Hypothalamus (tissue), 51 donors: ENCODE measurements at places on chromosomes 2 and 18.

- no peak for DNase-seq
Measured at GRCh38 chr2:120176526-120176925, 46.7 kb downstream of the TMEM185B start.

DNA sequence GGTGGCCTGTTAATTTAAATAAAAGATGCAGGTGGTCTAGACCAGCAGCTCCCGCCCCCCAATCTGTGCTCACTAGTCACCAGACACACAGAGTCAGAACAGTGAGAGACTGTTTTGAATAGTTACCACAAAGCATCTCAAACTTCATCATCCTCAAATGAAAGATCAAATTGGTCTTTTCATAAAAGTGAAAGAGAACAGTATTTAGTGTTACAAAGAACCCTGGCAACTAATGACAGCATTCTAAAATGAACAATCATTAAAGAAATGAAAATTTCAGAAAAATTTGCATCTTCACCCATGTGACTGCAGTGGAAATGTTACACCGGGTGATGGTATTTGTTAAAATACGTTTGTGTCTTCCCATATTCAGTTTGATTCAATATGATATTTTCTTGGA lies 65.5 kb upstream of the PMAIP1 start:
- no peak for DNase-seq

DNA sequence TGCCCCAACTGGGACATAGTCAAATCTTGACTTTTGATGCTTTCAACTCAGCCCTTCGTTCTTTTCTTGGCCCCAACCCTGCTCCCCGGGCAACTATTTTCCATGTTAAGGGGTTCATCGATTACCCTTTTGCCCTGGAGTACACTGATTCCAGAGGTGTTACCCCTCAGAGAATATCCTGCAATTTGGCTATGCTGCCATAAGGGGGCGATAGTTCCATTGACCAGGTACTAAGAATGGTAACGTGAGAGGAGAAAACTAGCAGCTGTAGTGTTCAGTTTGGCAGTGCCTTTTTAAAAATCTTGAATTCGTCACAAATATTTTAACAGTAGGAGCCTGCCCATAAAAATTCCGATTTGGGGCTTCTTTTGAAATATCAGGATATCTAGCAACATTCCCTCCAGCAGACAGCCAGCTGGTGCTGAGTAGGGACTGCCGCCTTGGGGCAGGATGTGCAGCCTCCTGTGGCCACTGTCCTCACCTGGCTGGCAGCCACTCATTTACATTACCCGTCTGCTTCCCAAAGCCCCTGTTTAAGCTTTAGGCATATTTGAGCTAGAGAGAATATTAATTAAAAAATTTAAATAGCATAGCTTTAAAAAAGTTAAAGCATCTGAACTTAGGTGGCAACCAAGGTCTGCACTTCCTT lies 146.3 kb upstream of the SKOR2 start:
- no peak for DNase-seq

DNA sequence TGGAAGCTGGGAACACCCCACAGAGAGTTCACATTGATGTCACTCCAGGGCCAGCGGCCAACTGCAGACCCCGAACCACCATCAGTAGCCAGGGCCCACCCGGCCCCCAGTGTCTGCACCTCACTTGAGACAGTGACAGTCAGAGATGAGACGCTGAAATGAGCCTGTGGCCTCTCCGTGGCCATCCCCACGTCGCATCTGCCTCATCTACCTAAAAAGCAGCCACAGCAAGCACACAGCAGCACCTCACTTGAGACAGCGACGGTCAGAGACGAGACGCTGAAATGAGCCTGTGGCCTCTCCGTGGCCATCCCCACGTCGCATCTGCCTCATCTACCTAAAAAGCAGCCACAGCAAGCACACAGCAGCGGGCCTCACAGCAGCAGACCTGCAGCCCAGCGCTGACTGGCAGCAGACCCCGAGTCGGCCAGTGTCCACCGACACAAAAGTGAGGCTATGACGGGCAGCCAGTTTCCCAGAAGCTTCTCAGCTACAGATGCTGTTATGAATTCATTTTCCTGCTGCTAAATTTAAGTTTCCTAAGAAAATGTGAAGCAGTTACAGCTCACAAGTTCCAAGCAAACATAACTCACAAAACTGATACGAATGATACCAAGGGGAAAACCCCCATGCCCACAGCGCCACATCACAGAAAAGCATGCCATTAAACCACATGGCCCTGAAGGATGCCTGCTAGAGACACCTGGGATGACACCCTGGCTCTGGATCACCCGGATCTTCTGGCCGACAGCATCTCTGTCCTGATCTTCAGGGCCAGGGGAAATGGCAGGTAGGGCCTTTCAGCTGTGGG lies 27.7 kb downstream of the SNORC start:
- DNase-seq, result no peak

DNA sequence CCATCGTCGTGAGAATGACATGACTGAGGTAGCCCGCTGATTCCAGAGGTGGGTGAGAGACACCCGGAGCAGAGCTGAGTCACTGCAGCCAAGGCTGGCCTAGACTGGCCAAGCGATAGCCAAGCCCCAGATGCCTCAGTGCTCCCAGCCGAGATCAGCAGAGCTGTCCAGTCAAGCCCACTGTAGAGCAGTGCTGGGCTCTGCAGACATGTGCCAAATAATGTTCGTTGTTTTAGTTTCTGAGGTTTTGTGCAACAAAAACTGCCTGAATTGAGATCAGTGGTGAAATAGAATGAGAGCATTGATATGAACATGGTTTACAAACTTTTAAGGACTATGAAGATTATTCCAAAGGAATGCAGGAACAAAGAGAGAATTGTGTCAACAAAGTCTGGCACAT lies 42.1 kb downstream of the INSIG2 start:
- no peak for DNase-seq

- no peak for DNase-seq
Measured at GRCh38 chr2:204530464-204530805, 14.8 kb upstream of the PARD3B start.

GRCh38 chr18:22173928-22174301 lies 4.5 kb downstream of the GATA6 start:
- DNase-seq, result no peak

DNA sequence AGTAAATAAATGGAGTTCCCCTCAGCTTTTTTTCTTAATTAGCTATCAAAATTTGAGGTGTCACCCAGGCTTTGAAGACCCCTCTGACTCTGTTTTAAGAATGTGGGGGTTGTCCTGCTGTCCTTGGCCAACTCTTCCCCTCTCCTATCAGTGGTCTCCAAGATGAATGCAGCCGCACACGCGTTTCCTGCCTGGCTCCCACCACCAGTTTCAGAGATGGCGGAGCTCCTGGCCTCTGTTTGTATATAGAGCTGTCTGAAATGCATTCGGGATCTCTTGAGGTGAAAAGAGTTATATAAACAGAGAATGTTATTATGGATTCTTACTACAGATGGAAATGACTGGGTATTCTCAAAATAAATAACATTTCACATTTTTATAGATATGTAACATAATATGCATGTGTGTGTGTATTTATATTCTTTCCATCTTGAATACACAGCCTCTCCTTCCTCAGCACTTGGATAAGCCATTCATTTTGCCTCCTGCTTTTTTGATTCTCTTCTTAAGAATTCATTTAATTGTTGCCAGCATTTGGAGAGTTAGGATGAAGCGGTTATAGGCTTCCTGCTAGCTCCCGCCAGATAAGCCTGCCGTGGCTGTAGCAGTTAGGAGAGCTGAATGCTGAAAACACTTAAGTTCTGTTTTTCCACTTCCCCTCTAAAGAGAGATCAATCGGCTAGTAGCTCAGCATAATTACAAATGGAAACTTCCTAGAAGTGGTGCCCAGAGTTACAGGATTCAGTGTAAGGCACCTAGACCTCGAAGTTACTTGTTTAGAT lies 659.3 kb upstream of the FANCL start:
- DNase-seq, result no peak

DNA sequence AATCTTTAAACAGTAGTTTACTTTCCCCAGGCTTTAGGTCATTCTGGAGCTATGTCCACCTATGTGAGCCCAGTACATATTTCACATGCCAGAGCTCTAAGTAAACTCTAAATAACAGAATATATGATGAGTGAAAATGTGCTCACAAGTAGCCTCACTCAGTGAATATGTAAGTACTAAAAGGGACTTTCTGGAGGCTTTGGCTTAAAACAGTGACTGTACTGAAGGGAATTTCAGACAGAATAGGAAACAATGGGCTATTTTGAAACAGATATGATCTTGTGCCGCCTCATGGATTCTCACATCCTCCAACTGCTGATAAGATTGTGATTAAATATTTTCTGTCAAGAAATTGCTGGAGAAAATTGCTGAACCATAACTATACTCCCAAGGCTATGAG lies 747.9 kb downstream of the SOCS6 start:
- DNase-seq, result no peak

GRCh38 chr18:10410472-10411308 lies 43.7 kb upstream of the APCDD1 start:
- DNase-seq, result no peak

- DNase-seq, result no peak
Measured at GRCh38 chr18:33744032-33744697, 166.1 kb downstream of the ASXL3 start.

GRCh38 chr2:29309090-29310029 lies 194.1 kb downstream of the CLIP4 start:
- peak; percentile 50 for DNase-seq

DNA sequence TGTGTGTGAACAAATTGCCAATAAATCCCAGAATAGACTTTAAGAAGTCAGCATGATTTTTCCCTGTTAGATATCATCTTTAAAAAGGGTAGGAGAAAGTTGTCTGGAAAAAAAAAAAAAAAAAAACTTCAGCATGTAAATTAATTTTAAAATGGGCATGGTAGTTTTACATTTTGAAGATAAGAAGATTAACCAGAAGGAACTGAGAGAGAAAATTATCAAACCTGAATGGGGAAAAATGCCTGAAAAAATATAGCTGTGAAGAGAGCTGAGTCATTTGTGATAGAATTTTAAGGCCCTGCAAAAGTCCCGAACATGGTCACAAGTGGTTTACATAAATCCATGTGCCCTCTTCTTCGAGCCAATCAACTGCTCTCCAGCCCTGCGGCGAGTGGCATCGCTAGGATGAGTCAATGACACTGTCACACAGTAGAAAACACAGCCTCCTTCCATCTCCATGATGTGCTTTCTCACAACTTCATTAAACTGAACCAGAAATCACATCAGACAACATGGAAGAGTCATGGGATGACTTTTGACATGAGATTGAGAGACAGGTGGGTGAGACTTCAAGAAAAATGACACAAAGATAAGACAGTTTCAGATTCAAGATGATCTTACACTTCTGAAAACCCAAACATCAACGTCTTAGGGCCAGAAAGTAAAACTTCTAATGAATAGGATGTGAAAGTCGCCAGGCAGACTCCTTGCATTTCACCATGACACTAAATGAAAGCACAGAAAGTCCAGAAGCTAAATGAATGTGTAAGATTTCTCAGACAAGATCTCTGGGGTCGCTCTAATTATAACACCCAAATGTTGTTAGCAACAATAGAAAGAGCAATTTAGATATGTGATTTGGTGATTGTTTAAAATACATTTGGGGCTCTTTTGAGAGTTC lies 273.0 kb upstream of the ID2 start:
- no peak for DNase-seq

DNA sequence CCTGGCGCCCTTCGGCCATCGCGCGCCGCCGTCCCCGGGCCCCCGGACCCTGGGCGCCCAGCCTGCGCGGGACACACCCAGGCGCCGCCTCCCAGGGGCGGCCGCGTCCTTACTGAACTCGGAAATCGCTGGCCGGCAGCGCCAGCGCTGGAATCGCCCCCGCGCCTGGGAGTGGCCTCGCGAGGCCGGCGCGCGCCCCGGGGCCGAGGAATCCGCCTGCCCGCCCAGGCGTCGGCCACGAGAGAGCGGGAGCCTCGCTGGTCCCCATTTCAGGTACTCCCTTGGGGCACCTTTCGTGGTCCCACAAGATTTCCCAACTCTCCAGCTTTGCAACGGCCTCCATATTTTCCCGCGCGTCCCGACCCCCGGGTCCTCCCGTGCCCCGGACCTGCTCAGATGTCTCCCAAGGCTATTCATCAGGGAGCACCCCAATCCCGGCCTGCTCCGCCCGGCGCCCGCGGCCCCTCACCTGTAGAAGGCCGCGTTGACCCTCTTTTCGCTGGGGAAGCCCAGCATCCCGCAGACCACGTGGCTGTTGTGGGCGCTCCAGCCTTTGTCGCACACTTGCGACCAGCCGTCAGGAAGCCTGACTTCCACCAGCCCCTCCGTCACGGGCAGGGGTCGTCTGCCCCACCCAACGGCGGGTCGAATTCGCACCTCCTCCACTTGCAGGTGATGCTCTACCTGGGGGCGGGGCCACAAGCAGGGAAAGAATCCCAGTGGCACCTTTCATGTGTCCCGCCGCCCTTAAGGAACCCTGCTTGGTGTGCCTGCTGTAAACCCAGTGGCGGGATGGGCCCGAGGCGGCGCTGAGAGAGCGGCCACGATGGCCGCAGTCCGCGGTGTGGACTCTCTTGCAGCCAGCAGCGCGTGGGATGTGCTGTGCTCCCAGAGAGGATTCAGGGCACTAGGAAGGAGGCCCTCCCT lies 4.6 kb downstream of the LOXL3 start:
- no peak for DNase-seq

DNA sequence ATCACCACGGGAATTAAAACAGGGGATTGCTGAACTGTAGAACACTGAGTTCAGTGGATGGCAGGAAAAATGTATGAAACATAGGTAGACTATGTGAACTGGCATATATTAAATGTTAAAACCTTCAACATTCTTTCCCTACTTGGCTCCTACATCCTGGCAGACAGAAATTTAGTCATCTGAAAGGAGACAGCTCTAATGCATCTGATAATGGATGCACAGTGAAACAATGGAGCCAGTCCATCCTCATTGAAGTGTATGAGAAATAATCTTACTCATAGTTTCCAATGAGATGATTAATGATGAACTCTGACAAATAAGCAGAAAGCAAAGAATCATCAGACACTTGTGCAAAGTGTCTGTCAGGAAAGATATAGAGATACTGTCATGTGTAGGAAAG lies 1629.7 kb upstream of the TMEFF2 start:
- DNase-seq, result no peak

GRCh38 chr2:191866195-191866594 lies 19.3 kb upstream of the CAVIN2 start:
- no peak for DNase-seq

- DNase-seq, result no peak
Measured at GRCh38 chr2:219073413-219074129, 12.8 kb upstream of the IHH start.

DNA sequence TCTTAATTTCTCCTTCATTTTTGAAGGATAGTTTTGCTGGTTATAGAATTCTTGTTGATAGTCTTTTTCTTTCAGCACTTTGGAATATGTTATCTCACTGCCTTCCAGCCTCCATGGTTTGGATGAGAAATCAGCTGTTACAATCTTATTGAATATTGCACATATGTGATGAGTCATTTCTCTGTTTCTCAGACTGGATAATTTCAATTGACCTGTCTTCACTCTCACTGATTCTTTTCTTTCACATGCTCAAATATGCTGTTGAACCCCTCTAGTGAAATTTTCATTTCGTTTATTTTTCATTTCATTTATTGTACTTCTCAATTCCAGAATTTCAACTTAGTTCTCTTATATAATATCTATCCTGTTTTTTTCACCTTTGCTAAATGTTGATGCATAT lies 22.2 kb downstream of the PDK1 start:
- DNase-seq, result no peak

DNA sequence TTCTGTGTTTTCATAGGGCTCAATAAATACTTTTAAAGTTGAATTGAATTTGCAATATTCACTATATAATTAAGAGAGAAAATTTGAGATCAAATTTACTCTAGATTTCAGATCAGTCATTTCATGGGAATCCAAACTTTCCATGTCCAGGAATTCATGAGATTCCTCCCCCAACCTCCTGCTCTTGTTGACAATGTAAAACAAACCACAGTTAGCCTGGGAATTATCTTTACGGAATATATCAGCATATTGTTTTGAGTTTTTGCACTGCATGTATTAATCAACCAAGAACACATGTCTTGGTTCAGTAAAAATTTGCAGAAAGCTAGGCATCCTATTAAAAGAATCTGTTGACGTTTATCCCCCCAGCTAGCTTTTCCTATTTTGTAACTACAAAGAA lies 42.3 kb downstream of the CYP1B1 start:
- no peak for DNase-seq
